ENCODE measurements at places on chromosomes 2 and 18.

DNA sequence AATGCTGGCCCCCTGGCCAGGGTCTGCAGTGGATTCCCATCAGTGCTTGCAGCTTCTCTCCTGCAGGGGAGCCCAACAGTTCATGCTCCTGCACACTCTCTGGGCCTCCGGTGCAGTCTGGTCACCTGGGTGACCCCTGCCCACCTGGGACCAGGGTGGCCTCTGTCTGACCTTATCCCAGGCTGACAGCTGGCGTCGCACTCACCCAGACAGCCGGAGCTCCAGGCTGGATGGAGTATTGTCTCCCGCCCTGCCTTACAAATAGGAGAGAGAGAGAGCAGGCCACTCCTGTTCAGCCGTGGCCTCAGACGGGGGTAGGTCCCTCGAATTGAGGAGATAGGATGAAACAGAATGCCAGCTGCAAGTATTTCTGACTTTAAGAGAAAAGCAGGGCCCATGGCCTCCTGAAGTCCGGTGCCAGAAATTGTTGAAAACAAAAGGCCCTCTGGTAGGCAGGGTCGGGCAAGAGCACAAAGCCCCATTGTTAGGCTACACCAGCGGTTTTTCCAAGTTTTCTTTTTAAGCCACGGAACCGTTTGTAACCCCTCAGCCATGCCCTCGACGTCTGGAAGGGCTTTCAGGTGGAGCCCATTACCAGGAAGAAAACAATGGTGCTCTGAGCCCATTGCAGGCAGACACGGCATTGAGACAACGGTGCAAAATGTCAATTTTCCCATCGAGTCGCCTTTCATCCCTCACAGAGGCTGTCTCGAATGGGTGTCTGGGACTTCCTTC is 258.4 kb downstream of the BCL11A start:
- no peak for DNase-seq

GRCh38 chr2:100350661-100351185 is 28.4 kb upstream of the LONRF2 start:
- no peak for DNase-seq

GRCh38 chr2:240198226-240198625 is 57.8 kb upstream of the OTOS start:
- DNase-seq, result no peak

GRCh38 chr2:111186121-111186715 is 65.5 kb downstream of the BCL2L11 start:
- DNase-seq, result no peak

- DNase-seq, result no peak
These were observed 99.0 kb upstream of the SMAD2 start for GRCh38 chr18:48029296-48029986.

Measured in fibroblast of gingiva (primary cell).